Thymus (tissue), 14 donors: ENCODE measurements at places on chromosomes 7 and 10. TPM values are rescaled to one million over a fixed set of nuclear protein-coding genes. Genes with fewer than 3 reads are reported as not detected.

Gene NPM3
- total RNA-seq: 50.6 TPM

Gene LRIT1
- total RNA-seq: not detected

Gene SPDYE2
- total RNA-seq: 0.05 TPM

Gene LIPF
- 0.14 TPM for total RNA-seq

GRCh38 chr10:27258838-27259812 lies 18.5 kb upstream of the ACBD5 start:
- no peak for DNase-seq

GRCh38 chr10:87739703-87740102 lies 78.3 kb downstream of the ATAD1 start:
- no peak for DNase-seq

DNA sequence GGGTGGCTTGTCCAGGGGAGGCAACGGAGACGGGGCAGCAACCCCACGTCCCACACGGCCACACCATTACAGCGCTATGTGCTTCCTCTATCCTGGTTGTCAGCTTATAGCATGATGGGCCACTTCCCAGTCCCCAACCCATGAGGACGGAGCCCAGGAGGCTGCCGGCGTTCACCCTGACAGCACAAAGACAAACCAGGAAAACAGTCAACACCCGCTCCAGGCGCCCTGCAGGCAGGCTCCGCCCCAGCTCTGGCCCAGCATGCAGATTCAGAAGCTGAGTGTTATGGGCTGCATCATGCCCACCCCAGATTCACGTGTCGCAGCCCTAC lies 14.8 kb downstream of the WDR86 start:
- DNase-seq: no peak
